Activated naive CD4-positive, alpha-beta T cell (primary cell): ENCODE measurements at places on chromosomes 3 and 15.

DNA sequence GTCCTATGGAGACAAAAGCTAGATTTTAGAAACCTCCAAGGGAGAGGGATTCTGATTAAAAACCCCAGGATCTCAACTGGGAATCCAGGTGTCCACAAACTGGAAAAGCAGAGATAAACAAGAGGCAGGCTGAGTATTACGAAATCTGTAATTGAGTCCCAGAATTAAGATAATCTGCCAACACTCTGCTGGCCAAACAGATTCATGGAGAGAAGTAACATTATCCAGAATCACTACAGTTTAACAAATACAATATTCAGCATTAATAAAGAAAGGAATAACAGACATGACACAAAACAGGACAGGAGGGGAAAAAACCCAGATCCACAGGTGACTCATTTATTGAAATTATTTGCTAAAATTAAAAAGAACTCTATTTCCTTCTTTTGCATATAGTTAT, 227.2 kb upstream of the NANOGP8 start:
- no peak for DNase-seq

- no peak for DNase-seq
Observed at GRCh38 chr3:70065696-70066253, 66.2 kb downstream of the SAMMSON start.

DNA sequence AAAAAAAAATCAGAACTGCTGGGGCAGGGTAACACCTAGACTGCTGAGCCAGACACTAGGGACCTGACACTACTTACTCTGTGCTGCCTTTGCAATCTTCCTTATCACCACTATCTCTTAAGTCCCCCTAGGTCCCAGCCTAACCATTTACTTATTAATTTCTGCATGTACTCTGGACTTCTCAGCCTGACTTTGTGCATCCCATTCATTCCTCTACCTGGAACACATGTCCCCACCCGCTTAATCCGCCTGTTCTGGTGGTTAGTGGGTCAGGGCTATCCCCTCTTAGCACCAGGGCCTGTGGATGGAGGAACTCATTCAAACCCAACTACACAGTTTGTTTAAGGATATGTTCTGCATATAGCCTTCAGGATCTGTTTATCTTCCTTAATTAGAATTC, 5.0 kb upstream of the CACNA1D start:
- DNase-seq, result no peak

GRCh38 chr3:117674321-117674720, 964.7 kb downstream of the TUSC7 start:
- no peak for DNase-seq

DNA sequence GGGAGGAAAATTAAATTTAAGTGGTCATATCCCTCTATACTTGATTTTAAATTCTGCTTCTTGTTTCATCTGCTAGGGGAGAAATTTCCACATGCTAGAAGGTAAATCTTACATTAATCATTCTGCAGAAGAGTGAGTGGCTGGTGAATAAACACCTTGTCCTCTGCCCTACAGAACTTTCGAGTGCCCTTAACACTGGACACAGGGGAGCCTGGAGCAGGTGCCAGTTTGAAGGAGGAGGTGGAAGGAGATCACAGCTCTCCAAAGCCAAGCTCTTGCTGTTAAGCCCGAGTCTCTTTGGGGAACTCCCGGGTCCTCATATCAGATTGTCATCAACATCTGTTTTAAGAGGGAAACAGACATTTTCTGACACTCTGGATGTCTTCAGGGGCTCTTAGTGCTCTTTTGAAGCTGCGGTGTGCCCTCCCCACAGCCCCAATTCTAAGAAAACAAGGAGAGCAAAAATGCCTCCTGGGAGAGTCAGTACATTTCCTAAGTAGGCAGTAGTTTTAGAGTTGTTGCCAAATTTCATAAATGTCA, 31.3 kb downstream of the LAMP3 start:
- DNase-seq, result no peak

GRCh38 chr15:57057134-57057930, 138.9 kb downstream of the TCF12 start:
- no peak for DNase-seq

DNA sequence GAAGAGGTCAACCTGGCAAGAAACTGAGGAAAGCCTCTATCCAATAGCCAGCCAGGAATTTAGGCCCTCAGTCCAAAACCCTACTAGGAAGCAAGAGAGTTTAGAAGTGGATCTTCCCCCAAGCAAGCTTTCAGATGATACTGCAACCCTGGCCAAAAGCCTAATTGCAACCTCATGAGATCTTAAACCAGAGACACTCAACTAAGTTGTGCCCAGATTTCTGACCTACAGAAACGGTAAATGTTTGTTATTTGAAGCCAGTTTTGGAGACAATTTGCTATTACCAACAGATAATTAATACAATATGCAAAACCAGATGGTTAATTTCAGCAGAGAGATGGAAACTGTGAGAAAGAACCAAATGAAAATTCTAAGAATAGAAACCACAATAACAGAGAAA, 21.7 kb upstream of the SUSD5 start:
- DNase-seq, result no peak

- DNase-seq, result no peak
Observed at GRCh38 chr3:10653866-10654611, 148.7 kb upstream of the ATP2B2 start.

GRCh38 chr3:29153811-29154210, 127.1 kb upstream of the RBMS3 start:
- no peak for DNase-seq

- peak; percentile 21 for DNase-seq
Observed at GRCh38 chr15:90482124-90483011, 47.4 kb upstream of the CRTC3 start.

GRCh38 chr3:41209646-41210045, 10.3 kb downstream of the CTNNB1 start:
- no peak for DNase-seq

DNA sequence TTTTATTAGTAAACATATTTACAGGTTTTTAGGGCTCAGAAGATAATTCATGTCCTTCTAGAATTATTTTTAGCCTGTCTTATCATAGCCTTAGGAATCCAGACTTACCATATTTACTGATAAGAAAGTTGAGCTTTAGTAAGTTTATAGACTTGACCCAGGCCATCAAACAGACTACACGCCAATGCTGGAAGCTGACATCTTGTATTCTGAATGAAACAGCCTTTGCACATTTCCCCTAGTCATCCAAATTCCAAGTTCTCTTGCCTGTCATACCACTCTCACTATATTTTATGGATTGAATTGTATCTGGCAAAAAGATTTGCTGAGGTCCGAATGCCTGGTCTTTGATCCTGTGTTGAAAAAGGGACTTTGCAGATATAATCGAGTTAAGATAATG, 58.6 kb downstream of the DRD3 start:
- DNase-seq, result no peak

DNA sequence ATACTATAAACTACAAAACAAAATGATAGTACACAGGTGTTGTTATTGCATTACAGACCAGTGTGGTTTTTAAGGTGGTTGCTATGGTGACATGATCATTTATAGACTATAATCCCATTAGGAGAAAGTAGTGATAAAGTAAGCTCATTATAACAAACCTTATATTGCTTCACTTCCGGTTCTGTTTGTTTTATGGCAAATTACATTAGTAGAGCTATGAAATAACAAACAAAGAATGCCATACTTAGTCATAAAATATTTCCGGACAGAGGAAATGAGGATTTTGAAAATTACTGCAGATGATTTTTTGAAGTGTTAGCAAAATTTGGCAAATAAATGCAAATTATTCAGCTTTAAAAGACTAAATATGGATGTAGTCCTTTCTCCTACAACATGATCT, 640.4 kb upstream of the ARPP21 start:
- DNase-seq, result no peak

DNA sequence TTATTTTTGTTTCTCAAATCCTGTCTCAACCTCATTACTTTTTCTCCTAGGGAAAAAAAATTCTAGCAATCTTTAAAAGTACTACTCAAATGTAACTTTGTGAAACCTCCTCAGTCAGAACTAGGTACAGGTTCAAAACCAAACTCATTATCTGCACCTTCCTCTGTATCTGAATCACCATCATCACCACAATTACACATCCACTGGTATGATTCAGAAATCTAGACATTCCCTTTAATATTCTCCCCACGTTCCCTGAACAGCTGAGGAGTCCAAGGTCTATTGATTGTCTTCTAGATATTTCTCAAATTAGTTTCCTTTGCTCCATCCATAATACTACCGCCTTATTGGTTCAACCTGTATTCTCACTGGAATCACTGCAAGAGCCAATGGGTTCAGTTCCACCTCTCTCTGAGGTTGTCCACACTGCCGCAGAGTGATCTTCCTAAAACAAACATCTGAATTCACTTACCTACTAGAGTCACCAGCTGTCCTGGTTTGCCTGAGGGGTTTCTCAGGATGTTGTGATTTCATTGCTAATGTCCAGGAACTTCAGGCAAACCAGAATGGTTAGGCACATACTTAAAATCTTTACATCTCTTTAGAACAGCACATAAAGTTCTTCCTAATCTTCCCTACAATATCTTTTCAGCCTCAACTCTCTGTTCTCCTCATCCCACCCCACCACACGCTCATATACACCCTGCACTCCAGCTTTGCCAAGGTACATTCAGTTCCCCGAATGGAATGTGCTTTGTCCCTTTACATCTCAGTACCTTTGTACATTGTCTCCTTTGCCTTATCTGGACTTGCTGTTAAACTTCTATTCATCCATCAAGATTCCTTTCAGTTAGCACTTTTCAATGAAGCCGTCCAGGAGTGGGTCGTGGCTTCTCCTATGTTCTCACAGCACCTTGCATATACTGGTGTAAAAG, 24.2 kb downstream of the ATP13A4 start:
- no peak for DNase-seq

- no peak for DNase-seq
Observed at GRCh38 chr3:143563786-143564185, 284.5 kb downstream of the SLC9A9 start.

- no peak for DNase-seq
Observed at GRCh38 chr15:77854980-77855379, 222.3 kb upstream of the LINGO1 start.

DNA sequence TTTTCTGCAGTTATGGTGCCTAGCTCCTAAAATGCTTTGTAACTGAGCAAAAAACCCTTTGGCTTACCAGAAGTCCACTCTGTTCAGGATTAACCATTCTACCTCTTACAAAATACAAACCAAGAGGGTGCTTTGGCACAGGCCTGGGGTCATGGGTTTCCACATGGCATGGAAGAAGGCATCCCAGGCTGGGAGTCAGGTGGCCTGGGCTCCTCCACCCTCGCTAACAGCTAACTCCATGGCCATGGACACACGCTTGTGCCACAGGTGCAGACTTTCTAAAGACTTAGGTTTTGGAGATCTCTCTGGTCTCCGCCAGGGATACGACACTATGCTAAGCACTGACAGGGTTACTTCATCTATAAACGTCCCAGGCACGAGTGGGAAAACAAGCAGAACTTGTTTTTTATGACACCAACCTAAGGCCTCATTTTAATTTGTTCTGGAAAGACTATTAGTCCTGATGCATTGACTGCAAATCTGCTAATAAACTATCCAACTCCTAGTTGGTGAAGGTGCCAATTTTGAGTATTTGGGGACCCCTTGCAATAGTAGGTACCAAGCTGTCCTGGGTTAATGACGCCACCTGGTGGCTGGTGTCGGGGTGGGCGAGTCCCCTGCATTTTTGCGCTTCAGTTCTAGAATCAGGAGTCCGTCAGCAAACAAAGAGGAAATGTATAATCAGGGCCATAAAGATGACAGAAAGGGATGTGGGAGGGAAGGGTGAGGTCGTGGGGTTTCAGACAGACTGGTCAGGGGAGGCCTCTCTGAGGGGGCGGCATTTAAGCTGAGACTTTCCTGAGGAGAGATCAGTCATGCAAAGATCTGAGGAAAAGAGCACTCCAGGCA, 10.3 kb upstream of the ALDH1A3 start:
- no peak for DNase-seq

DNA sequence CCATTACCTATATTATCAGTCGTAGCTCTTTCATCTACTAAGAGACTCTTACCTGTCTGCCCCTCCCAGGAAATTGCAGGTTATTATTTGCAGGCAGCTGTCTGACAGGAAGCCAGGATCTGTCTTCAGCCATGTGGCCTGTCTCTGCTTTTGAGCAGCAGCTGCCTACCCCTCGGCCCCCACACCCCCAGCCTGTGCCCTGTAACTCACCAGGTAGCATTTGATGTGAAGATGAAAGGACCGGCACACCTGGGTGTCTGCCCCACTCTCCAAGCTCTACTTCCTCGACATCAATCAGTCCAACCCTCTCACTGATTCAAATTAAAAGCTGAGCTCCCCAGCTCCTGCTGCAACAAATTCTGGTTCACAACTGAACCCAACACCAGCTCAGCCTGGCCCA, 197.2 kb upstream of the CTNNB1 start:
- DNase-seq, result peak; percentile 11

- no peak for DNase-seq
Observed at GRCh38 chr3:154786724-154787123, 293.4 kb upstream of the MME start.

DNA sequence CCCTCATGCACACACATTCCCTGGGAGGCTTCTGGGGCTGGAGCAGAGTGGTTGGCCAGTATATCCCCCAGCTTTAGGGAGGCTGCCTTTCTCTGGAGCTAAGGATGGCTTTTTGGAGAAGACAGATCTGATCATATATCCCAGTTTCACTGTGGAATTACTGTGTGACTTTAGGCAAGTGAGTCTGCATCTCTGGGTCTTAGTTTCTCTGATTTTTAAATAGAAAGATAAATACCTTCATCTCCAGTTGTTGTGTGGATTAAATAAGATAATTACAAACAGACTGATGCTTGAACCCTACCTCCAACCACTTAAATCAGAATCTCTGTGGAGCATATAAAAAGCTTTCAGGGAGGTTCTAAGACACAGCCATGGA, 11.1 kb upstream of the WNT7A start:
- no peak for DNase-seq

DNA sequence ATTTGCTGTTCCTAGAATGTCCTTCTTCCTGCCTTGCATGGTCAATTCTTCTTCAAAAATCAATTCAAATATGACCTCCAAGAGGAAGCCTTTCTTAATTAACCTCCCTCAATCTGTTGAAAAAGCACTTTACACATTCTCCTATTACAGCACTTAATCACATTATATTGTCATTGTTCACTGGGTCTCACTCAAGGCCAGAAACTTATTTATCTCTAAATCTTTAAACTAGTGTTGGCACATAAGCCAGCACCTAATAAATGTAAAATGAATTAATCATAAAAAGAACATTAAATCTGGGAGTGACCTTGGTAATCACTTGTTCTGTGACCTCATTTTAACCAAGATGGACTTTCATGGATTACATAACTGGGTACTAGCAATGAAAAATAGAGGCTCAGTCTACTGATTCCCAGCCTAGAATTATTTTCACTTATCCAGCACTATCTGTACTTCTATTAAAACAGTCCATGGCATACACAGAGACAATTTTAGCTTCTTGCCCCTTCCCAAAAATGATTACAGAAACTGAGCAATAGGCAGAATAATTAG, 22.1 kb downstream of the MSL2 start:
- DNase-seq, result no peak

- no peak for DNase-seq
Observed at GRCh38 chr3:73621388-73621787, 3.4 kb downstream of the PDZRN3 start.

GRCh38 chr3:155581579-155581978, 163.3 kb downstream of the PLCH1 start:
- no peak for DNase-seq

GRCh38 chr3:168671091-168671490, 575.4 kb upstream of the GOLIM4 start:
- DNase-seq, result no peak

- DNase-seq, result no peak
Observed at GRCh38 chr3:42735019-42735418, 32.4 kb upstream of the HHATL start.

GRCh38 chr3:181570472-181570871, 141.3 kb upstream of the SOX2 start:
- no peak for DNase-seq

GRCh38 chr15:69976366-69976994, 121.2 kb downstream of the TLE3 start:
- peak; percentile 34 for DNase-seq

- no peak for DNase-seq
Observed at GRCh38 chr3:150128126-150128525, 157.4 kb upstream of the PFN2 start.
